ENCODE measurements at places on chromosomes 13 and 19.

- DNase-seq = no peak
Measured at GRCh38 chr13:108034909-108035410, 180.4 kb downstream of the LIG4 start.

- peak; percentile 16 for DNase-seq
Measured at GRCh38 chr19:13234518-13234917, 84.3 kb downstream of the IER2 start.

- no peak for DNase-seq
Measured at GRCh38 chr13:96984051-96984508, 10.2 kb downstream of the OXGR1 start.

GRCh38 chr13:66180836-66181235 is 1049.3 kb downstream of the PCDH9 start:
- DNase-seq = no peak

GRCh38 chr13:70580825-70581224 is 472.6 kb upstream of the KLHL1 start:
- DNase-seq = no peak

DNA sequence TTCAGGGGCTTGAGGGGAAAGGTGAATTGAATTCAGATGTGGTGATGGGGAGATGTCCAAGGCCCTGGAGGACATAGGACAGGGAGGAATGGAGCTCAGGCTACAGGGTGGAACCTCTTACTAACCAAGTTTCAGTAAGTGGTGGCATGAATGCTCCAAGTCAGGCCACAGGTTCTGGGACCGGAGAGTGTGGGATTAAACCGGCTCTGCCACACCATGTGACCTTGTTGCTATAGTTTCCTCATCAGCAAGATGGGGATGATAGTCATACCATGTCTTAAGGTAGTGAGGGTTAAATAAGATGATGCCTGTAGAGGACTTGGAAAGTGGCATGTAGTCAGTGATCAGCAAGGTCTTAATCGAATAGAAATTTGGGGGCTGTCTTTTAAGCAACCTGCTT is 16.3 kb downstream of the GPR183 start:
- no peak for DNase-seq

GRCh38 chr19:1068009-1069001 is 1.3 kb downstream of the ARHGAP45 start:
- no peak for DNase-seq

DNA sequence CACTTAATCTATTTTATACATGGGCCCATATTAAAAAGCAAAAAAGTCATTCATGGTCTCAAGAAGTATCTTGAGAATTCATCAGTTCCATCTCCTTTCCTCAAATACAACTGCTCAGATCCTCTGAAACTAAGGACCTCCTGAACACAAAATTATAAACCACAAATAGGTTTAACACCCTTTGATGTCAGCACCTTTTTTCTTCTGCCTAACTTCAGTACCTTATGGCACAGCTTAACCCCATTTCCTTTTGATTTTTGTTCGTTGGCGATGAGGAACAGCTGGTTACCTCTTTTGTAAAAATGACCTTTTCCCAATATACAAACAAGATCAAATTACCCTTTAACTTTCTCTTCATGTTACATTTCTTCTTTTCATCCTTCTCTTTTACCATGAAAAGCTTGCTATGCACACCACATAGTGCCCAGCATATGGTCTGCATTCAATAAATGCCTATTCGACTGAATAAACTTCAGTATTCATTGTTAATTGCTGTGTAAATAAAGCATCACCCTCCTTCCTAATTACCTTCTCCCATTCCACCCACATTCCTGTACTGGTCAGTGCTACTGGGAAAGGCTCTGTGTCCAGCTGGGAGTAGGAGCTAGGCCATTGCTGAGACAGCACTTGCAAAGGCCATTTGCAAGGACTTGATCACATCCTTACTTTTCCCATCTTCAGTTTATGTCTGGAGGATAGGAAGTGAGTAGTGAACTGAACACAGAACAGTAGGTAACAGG is 317.9 kb downstream of the SHISA2 start:
- DNase-seq = no peak

DNA sequence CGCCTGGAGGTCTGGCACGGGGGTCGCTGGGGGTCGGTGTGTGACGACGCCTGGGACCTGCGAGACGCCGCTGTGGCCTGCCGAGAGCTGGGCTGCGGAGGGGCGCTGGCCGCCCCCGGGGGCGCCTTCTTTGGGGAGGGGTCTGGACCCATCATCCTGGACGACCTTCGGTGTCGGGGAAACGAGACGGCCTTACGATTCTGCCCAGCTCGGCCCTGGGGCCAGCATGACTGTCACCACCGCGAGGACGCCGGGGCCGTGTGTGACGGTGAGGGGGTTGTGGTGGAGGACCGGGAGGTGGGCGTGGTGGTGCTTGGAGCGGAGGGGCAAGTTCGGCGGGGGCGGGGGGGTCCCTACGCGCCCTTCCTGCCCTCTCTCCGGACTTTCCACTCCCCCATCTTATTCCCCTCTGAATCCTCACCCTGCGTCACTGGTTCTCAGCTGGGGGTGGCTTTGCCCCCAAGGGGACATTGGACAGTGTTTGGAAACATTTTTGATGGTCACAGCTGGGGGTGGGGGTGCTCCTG is 5.5 kb downstream of the SSC5D start:
- no peak for DNase-seq

DNA sequence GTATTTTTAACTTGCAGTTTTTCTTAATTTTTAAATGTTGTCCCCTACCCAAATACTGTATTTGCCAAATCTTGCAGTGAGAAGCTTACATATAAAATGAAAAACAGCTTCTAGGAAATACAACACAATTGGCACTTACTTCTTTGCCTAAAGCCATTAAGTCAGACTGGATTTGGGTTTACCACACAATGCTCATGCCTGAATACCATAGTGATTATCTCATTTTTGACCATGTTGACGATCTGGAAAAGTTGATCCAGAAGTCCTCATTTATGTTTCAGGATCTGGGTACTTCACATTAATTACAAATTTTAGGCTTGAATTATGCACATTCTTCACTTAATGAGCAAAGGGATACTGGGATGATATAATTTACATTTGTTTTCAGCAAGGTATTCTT is 2.4 kb downstream of the RNF6 start:
- peak; percentile 29 for DNase-seq

DNA sequence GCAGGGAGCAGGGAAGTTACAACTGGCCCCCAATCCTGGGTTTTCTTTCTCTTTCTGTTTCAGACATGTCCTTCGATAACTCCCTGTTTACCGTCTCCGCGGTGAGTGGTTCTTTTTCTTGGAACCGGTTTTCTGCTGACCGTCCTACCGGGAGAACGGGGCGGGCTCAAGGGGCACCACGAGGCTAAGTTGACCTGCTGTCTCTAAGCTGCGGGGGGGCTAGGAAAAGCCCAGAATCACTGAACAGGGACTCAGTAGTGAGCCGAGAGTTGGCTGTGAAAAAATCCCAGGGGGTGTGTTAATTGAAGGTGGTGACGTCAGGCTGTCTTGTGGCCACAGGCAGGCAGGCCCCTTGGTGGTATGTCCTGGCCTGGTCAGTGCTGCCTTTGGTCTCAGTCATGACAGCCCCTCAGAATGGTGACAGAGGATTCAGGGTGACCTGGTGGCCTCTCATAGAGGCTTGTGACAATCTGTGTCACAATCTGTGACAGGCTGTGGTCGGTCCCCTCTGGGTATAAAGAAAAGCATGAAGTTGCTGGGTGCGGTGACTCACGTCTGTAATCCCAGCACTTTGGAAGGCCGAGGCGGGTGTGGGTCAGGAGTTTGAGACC is 8.1 kb upstream of the CARM1 start:
- DNase-seq = peak; percentile 56

DNA sequence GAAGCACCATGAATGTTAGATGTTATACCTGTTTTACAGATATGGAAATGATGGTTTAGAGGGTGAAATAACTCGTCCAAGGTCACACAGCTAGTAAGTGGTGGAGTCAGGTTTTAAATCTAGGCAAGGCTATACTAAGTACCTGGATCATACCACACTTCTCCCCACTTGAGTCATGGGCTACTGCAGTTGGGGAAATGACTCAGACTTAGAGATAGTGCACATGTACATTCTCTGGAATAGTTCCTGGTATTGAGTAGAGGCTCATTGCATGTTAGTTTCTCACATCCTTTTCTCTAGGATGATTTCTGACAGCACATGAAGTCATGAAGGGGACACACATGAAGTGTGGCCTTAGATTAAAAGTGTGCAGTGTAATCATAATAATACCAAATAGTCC is 76.2 kb upstream of the TNFSF11 start:
- DNase-seq = peak; percentile 85

DNA sequence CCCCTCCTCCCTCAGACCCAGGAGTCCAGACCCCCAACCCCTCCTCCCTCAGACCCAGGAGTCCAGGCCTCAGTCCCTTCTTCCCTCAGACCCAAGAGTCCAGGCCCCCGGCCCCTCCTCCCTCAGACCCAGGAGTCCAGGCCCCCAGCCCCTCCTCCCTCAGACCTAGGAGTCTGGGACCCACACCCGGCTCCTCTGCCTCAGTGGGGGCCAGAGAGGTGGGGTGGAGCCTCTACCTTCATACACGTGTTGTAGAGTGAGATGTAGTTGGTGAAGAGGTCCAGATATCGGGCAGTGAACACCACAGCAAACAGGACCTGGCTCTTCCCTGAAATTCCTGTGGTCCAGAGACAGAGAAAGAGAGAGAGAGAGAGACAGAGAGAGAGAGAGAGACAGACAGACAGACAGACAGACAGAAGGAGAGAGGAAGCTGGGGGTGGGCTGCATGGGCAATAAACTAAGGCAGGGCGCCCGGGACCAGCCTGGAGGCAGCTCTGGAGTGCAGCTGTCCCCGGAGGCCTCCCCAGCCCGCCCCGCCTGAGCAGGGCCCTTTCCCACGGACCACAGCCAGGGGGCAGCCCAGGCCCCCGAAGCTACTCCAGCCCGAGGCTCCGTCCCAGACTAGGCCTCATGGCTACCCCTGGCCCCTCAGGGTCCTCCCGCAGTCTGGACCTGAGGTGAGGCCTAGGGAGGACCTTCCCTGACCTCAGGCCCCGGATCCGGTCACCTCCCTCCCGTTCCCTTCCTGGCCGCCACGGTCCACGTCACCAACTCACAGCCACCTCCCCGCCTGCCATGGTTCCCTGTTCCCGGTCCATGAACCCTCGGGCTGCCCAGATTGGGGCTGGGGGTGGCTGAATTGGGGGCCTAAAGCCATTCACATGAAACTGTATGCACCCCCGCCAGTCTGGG is 907 bp downstream of the KDELR1 start:
- peak; percentile 58 for DNase-seq

DNA sequence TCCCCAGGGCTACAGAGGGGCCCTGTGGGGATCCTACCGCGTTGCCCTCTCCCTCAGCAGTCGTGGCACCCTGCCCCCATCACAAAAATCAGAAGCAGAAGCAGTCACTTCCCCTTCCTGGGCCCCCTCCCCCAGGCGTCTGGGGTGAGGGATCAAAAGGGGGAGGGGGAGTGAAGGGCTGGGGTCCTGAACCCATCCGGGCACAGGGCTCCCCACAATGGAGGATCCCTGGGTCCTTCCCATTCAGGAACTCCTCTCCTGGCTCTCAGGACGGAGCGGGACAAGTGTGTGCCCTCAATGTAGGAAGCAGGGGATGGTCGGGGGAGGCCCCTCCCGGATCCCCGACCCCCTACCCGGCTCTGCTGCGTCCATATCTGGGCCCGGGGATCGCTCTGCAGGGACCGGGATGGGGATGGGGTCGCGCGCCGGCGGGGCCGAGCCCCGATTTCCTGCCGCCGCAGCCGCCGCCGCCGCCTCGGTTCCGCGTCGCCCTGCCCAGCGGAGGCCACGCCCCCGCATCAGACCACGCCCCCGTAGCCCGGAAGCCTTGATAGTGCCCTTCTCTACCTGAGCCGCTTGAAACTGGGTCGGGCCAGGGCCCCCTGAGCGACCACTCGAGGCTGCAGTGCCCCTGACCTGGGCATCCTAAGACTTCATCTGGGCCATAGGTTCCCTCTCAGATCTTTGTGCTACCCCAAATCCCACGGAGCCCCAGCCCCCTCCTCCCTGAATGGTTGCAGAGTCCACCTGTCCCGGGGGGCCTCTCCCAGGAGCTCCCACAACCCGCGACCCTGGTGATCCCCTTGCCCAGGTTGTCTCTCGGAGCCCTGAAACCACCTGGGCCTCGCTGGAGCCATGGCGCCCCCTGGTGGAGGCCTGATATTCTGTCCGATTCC is at the start of gene GMIP:
TSS of gene GMIP (minus strand) at position 500 of the 896 bp plus-strand sequence. CDS start at position 372, 128 bp downstream.
- DNase-seq = peak; percentile 24

DNA sequence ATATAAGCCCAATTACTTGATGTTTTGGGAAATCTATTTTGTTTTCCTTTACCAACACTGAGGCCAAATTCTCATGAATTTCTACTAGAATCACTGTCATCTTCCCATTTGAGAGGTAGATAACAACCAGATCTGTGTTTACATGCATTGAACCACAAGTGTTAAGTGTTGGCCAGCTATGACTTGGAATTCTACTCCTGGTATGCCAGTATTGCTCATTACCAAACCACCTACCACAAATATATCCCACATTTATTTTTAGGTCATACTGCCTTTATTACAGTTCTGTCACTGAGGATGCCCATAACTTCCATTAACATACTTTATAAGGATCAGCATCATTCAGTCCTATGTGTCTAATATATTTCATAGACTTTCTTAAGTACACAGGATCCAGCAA is 328.9 kb downstream of the DIAPH3 start:
- peak; percentile 71 for DNase-seq

DNA sequence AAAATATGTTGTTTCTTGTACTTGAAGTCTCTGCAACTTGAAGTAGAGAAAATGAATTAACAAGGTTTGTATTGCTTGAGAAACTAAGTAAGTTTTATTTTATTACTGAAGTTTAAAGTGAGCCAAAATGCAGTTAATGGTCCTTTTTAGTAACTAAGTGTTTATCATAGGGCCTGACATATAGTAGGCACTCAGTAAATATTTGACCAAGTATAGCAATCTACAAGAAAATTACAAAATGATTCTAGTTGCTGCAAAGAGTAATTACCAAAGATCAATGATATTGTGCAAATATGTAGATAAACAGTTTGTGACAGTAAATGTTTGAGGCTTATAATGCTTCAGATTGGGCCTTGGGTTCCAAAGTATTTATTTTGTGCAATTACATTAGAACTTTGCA is 2.4 kb upstream of the XPO4 start:
- DNase-seq = no peak

DNA sequence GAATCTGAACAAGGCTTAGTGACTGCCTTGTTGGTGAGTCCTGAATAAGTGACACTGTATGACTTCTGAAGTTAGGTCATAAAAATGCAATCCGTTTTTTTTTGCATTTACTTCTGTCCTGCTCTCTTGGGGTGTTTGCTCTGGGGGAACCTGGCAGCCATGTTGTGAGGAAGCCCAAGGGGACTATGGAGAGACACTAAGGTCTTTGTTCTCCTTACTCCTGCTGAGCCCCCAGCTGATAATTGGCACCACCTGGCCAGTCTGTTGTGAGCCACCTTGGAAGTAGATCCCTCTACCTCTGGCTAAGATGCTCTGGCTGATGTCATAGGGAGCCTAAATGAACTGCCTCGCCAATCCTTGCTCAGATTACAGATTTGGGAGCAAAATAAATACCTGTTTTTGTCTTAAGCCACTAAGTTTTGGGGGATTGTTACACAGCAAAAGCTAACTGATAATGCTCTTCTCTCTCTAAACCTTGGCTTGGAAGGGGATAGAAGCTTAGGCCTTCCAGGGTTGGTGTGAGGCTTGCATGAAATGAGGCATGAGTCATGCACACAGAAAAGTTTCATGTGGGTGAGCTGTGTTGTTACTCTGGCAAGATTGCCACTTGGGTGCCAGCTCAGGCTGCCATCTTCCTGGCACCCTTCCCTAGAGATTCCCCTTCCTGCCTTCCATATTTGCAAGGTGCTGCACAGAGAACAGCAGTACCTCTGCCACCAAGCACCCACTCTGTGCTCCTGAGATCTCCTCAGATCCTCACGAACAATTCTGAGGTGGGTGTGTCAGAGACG is 10.1 kb downstream of the TUBB4A start:
- no peak for DNase-seq

Measured in astrocyte of the spinal cord (primary cell).